DMS53 (cell line): ENCODE measurements at places on chromosomes 12 and 14.

DNA sequence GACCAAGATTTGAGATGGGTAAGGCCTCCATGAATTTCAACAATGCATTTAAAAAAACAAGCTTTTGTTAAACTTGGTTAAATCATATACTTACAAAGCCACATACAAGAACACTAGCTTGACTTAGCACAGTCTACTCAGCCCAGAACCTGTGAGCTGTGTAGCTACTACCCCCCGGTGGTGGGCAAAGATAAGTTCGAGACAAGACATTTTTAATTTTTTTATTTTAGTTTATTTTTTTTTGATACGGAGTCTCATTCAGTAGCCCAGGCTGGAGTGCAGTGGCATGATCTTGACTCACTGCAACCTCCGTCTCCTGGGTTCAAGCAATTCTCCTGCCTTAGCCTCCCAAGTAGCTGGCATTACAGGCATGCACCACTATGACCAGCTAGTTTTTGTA, 3.7 kb upstream of the NECAP1 start:
- peak; percentile 81 for DNase-seq

DNA sequence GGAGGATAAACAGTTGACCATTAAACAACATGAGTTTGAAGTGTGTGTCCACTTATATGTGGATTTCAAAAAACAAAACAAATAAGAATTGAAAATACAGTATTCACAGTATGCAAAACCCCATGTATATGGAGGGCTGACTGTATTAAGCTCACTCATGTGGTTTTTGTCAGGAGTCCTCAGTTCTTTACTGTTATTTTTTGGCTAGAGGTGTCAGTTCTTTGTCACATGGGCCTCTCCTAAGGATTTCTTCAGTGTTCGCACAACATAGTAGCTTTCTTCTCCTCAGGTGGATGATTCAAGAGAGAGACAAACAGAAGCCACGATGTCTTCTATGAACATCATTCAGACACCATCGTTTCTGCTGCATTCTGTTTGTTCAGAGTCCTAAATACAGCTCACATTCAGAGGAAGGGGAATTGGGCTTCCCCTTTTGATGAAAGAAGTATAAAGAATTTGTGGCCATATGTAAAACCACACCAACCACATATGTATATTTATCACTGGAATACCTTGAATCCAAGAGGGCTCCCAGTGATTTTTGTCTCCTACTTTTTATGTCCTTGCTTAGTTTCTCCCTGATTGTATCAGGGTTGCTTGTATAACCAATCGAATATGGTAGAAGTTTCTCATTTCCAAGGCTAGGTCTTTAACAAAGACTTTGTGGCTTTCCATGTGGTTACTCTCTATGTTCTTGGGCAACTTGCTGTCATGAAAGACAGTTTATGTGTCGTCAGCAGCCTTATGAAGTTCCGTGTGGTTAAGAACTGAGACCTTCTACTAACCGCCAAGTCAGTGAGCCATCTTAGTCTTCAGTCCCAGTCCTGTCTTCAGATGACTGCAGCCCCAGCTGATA, 18.9 kb downstream of the MNAT1 start:
- DNase-seq: no peak

- DNase-seq: no peak
These were observed 144.9 kb upstream of the CLEC14A start for GRCh38 chr14:38400751-38401150.

DNA sequence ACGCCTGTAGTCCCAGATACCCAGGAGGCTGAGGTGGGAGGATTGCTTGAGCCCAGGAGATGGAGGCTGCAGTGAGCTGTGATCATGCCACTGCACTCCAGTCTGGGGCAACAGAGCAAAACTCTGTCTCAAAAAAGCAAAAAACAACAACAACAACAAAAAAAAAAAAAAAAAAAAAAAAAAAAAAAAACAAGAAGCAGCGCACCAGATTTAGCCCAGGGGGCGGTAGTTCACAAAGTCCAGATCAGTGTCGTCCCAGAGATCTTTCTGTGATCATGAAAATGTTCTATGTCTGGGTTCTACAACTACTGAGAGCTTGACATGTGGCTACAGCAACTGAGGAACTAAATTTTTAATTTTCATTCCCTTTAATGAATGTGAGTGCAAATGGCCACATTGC, 27.4 kb downstream of the OAS2 start:
- peak; percentile 68 for DNase-seq

DNA sequence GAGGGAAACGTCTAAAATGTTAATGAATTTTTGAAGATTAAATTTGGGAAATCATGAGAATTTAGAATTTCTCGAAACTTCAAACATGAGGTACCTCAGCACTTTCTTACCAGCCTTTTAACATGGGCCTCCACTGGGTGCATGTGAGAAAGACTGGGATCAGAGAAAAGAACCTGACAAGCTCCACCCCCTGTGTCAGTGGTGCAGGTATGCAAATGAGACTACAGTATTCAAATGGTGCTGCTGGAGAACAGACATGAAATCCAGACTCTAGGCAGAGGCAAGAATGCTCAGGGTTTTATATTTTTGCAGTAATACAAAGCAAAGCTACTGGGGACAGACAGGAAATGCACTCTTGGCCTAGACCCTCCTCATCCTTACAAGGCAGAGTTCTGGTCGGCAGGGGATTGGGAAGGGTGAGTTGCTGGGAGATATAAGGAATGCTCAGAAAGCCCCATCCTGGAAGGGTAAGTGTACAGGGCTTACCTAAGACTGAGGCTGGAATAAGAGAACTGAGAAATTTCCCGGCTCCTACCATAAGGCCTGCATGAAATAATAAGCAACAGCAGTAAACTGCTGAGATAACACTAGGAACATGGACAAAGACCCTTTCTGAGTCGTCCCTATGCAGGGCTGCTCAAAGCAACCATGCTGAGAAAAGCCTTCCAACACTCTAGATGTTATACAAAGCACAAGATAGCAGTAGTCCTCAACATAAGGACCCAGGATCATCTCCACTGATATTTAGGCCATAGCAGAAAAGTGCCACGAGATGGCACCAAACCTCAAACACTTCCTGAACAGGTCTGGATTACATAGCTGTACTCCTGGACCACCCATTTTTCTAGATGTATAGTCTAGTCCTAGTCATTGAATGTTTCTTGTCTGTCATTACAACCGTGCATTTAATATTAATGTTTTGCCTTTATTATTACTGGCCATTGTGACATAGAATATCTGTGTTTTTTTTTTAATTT, 260.8 kb downstream of the RASSF9 start:
- DNase-seq: peak; percentile 85

DNA sequence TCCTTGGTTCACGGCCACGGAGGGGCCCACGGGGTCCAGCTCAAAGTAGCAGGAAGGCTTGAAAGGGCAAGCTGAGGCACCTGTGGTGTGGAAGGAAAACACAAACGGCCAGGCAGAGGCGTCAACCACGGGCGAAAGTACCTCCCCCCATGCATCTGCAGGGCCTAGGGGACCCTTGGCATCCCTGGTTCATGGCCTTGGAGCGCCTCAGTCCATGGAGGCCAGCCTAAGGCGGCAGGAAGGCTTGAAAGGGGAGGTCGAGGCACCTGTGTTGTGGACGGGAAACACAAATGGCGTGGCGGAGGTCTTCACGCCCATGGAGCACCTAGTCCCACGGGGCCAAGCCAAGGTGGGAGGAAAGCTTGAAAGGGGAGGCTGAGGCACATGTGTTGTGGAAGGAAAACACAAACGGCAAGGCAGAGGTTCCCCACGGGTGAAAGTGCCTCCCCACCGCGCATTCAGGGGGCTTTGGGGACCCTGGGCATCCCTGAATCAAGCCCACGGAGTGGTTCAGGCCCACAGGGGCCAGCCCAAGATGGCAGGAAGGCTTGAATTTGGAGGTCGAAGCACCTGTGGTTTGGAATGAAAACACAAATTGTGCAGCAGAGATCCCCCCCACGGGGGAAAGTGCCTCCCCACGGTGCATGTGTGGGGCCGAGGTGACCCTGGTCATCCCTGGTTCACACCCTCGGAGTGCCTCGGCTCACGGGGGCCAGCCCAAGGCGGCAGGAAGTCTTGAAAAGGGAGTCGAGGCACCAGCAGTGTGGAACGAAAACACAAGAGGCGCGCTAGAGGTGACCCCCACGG, 380.8 kb downstream of the ALG10 start:
- DNase-seq: no peak

DNA sequence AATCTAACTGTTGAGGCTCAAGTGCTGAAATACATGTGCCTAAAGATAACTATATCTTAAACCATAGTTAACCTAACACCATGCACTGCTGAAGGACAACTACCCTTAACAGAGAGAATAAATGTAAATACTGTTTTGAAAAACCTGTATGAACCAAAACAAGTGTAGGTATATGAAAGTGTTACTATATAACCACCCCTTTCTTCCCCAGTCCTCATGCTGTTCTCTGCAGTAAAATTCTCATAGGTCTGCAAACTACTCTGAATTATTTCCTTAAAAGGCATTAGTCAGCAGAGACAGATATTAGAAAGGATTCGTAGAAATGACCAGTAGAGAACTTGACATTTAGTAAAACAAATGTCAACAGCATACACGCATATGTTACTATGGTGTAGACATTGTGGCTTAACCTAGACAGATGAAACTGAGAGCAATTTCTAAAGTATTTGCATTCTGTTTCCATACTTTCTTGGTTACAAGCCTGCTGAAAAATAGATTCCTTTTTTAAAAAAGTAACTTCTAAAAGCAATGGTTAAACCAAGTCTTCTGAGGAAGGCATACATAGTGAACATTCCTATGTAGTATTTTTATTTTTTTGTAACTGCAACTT, 13.9 kb downstream of the CSRP2 start:
- no peak for DNase-seq

GRCh38 chr12:18810537-18811253, 72.8 kb downstream of the CAPZA3 start:
- DNase-seq: no peak

- no peak for DNase-seq
These were observed 268.7 kb downstream of the AKAP6 start for GRCh38 chr14:32597771-32598170.

- DNase-seq: no peak
These were observed 172.7 kb downstream of the PTPN11 start for GRCh38 chr12:112591488-112591887.

DNA sequence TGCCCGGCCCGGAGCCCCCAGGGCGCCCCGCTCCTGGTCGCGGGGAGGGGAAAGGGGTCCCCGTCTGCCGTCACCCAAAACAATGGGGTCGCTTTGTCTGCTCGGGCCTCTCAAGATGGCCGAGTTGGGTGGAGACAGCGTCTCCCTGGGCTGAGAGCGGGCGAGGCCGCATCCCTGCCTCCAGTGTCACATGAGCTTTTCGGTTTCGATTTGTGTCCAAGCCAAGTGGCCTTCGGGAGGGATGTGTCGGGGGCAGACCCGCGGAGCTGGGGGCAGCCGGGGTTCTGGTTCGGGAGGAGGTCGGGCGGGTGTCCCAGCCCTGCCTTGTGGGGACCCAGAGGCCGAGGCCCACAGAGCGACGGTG, 790 bp downstream of the DYNC1H1 start:
- peak; percentile 68 for DNase-seq

DNA sequence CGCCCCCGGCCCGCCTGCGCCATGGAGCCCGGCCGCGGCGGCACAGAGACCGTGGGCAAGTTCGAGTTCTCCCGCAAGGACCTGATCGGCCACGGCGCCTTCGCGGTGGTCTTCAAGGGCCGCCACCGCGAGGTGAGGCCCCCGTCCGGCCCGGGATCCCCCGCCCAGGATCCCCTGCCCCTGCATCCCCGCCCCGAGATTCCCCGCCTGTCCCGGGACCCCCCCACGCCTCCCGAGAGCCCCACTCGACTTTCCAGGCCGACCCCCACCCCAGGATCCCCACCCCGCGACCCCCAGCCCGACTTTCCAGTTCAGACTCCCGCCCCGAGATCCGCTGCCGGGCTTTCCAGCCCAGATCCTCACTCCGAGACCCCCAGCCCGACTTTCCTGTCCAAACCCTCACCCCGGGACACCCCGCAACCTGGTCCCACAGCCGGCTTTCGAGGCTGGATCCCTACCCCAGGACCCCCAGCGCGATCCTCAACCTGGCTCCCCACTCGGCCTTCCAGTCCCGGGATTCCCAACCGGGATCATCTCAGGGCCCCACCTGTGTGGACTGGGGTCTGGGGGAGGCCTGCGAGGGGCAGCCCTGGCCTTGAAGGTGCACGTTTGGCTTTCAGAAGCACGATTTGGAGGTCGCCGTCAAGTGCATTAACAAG, 688 bp downstream of the ULK1 start:
- DNase-seq: peak; percentile 68

DNA sequence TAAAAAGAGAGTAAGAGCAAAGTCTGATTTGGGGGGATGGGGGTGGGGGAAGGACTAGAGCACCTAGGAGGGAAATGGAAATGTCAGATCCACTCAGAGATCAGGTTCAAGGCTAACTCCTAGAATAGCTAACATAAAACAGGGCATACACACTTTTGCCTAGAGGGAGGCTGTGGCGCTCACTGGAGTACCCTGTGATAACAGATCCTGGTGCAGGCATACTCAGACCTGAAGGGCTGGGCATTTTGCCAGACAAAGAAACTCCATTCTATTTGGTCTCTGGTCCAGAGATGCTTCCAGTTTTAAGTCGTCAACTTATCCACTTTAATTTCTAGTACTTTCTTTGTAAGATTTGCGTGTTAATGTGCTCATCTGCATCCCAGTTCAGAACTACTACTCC, 5.8 kb downstream of the CTDSP2 start:
- peak; percentile 66 for DNase-seq

- DNase-seq: peak; percentile 41
These were observed 119.8 kb upstream of the CPM start for GRCh38 chr12:69052613-69053408.

DNA sequence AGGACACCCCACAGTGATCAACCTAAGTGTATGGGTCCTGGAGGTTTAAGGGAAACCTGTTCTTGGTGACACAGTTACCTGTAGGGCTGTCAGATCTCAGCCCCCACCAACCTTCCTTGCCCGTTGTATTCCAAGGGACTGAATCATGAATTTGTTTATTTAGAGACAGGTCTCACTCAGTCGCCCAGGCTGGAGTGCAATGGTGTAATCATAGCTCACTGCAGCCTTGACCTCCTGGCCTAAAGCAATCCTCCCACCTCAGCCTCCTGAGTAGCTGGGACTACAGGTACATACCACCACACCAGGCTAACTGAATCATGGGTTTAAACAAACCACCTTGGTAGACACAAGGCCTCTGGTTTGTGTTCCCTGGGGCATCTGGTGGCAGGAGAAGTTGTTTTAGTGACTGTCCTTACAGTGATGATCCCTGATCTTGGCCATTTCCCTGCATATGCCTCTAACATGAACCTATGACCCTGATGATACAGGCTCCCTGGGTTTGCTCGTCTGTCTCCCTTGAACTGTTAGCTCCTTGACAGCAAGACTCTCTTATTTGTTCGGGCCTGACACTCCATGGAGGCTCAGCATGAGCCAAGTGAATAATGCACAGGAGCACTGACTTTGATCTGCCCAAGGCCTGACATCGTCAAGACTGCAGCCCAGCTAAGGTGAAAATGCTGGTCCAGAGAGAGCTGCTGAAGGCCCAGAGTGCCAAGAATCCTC, 47.9 kb downstream of the PITPNM2 start:
- no peak for DNase-seq

GRCh38 chr14:54574528-54574927, 7.6 kb downstream of the SAMD4A start:
- no peak for DNase-seq

GRCh38 chr14:90965765-90966164, 94.7 kb downstream of the RPS6KA5 start:
- DNase-seq: no peak
